ENCODE measurements at places on chromosomes 3 and 15.
A peak's percentile ranks its signal among the peaks of the same experiment; 100 is the strongest.

- DNase-seq, result peak; percentile 7
These were observed 410.5 kb upstream of the CADM2 start for GRCh38 chr3:84547971-84548970.

DNA sequence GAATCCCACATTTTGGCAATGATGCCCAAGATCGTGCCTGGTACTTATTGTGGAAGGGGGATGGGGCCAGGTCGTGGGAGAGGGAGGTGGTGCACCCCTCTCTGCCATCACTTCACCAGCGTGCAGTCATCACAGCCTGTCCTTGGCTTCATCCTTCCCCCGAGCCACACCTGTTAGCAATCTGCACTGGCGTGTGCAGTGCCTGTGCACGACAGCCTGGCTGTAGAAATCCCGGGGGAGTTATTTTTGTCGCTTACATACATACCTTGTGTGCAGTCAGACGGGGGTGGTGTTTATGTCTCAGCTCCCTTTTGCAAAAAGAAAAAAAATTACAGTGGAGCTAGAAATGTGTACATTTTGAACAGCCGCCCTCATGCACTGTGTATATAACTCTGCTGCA, 216.0 kb downstream of the TLE3 start:
- no peak for DNase-seq

DNA sequence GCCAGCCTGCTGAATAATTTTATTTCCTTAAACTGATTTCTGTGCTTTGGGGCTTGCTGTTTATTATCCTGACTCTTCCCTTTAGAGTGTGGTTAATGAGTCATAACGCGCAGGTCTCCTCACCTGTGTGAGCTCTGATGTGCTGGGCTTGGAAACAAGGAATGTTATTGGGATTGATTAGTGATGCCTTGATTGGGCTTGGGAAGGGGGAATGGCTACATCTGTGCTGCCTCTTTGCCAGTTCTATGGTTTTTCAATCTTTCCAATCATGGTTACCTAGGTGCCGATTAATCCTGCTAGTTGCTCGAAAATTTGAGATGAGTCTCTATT, 161.0 kb downstream of the THSD4 start:
- no peak for DNase-seq

GRCh38 chr3:49343163-49343562, 3.3 kb upstream of the USP4 start:
- no peak for DNase-seq

DNA sequence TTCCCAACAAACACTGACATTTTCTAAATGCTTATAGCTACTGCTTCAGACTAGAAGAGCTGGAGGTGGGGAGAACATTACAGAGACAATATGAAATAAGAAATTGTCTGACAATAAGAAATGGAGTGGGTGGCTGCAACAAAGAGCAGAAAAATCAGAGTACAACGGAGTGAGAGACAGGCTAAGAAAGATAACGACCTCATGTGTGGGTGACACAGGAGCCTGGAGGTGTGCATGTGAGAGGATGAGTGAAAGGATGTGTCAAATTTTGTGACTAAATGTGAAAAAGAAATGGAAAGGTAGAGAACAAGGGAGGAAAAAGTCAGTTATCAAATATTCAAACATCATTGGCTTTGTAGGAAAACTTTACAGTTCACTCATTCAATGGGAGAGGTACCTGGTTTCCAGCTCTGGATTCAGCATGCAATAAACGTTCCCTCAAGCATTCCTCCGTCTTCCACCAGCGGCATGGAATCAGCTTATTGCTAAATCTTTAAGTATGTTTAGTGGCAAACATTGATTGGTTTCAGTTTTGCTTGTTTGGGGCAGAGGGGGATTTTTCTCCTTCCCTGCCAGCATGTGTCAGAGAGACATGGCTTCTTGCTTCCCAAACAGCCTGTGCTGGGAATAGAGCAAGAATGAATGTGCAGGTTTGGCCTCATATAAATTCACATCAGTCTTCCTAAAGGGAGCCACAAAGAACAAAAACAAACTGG, 103.8 kb upstream of the CHRM5 start:
- no peak for DNase-seq

All from kidney capillary endothelial cell (primary cell).